ENCODE measurements at places on chromosomes 5 and 9.

- peaks cover 20% of the 10 kb centered on the region for H3K27me3 ChIP-seq
- H3K4me3 ChIP-seq: no peak overlapping the region
Measured at GRCh38 chr5:66720780-66721179, 124.6 kb downstream of the MAST4 start.

DNA sequence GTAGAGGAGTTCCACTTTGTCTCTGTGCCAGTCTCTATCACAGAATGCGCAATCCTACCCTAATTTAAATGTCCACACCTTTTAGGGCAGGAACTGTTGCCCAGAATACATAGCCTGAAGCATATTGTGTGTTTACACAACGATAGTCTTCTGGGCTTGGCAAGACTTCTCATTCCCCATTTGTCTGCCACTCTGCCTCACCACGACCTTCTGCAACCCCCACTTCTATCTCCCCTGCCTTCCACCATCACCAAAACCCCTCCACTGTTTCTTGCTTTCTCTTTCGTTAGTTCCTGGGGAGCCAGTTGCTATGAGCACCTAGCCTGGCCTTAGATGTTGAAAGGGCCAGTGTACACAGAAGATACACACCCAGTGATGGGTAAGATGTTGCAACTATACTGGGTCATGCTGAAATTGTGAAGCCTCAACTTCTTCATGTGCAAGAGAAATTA is 883 bp upstream of the RNF145 start:
- no peaks in the 10 kb centered on the region for H3K27me3 ChIP-seq
- H3K36me3 ChIP-seq: peaks cover 35% of the 10 kb centered on the region
- peak overlapping the region; percentile 99 for H3K4me3 ChIP-seq

- peaks cover 1% of the 10 kb centered on the region for H3K4me1 ChIP-seq
- H3K27ac ChIP-seq: no peak overlapping the region
- H3K4me3 ChIP-seq: no peak overlapping the region
- no peaks in the 10 kb centered on the region for H3K27me3 ChIP-seq
- peaks cover 8% of the 10 kb centered on the region for H3K36me3 ChIP-seq
- no peak for DNase-seq
Measured at GRCh38 chr9:95816716-95817115, 58.8 kb upstream of the ERCC6L2 start.

DNA sequence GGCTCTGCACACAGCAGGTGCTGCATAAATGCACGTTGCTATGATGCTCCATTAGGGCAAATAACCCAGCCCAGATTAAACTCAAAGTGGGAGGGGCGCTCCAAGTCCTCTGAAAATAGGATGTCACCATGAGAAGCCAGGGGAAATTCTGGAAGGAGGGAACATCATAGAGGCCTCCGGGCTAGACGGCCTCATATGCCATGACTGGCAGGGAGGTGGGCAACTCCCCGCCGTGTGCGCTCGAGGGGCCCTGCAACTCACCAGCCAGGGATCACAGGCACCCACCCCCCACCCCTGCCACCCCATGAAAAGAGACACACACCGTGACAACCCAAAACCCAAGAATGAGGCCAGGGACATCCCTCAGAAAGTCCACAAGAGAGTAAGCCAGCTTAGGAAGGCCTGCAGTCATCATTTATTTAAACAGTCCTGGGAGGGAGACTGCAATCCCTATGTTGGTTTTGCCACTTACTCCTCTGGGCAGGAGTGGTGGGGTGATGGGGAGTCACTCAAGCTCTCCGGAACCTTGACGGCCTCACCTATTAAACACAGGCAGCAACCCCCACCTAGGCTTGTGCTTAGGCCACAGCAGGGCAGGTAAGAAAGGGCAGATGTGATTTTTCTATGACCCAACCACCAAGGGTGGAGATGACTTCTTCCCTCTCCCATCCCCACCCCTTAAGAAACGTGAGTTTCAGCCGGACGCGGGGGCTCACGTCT is 4.0 kb downstream of the VAV2 start:
- no peak for DNase-seq
- H3K36me3 ChIP-seq: peaks cover 4% of the 10 kb centered on the region
- no peak overlapping the region for H3K27ac ChIP-seq
- no peaks in the 10 kb centered on the region for H3K4me1 ChIP-seq
- no peak overlapping the region for H3K4me3 ChIP-seq

- no peaks in the 10 kb centered on the region for H3K36me3 ChIP-seq
- DNase-seq: no peak
- no peak overlapping the region for H3K4me3 ChIP-seq
- no peak overlapping the region for H3K27ac ChIP-seq
- H3K27me3 ChIP-seq: peaks cover 60% of the 10 kb centered on the region
Measured at GRCh38 chr9:114093761-114094505, 5.2 kb downstream of the KIF12 start.

DNA sequence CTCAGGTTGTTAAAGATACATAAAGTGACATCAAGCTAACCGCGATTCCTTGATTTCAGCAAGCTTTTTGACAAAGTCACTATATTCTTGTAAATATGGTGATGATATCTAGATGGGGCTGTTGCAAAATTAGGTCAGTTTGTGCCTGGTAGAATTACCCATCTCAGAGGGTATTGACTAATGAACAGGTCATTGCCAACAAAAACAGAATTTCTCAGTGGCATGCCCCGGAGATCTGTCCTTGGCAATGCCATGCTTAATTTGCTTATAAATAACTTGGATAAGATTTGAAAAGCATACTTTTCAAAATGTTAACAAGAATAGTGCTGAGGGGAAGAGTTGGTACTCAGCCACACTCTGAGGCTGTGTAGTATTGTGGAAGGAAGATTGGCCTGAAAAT is 783.3 kb upstream of the SEMA6A start:
- H3K36me3 ChIP-seq: no peaks in the 10 kb centered on the region
- H3K27ac ChIP-seq: no peak overlapping the region
- DNase-seq: no peak
- no peaks in the 10 kb centered on the region for H3K4me1 ChIP-seq

GRCh38 chr9:123373946-123374345 is 17.9 kb downstream of the CRB2 start:
- H3K27me3 ChIP-seq: peaks cover 44% of the 10 kb centered on the region
- H3K4me1 ChIP-seq: peaks cover 3% of the 10 kb centered on the region
- no peak overlapping the region for H3K4me3 ChIP-seq
- no peak for DNase-seq

- no peak for DNase-seq
- no peaks in the 10 kb centered on the region for H3K36me3 ChIP-seq
- H3K27ac ChIP-seq: no peak overlapping the region
- H3K27me3 ChIP-seq: no peaks in the 10 kb centered on the region
- no peak overlapping the region for H3K4me3 ChIP-seq
Measured at GRCh38 chr5:59745415-59745863, 148.1 kb downstream of the PDE4D start.

DNA sequence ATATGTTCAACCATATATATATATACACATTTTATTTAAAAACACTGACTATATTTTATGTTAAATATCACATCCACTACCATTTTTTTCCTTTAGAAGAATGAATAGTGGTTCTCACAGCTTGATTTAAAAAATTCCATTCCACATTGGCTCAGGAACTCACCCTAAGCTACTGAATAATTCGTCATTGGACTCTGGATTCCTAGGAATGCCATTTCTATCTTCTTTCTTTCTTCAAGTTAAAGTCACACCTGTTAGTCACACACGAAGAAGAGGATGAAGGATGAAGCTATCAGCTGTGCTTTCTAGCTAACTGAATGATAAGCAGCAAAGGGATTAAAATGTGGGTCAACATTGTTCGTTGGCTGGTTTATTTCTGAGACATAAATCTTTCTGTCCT is 7.9 kb downstream of the ELOVL7 start:
- no peaks in the 10 kb centered on the region for H3K4me1 ChIP-seq
- no peak overlapping the region for H3K4me3 ChIP-seq
- DNase-seq: no peak
- H3K27ac ChIP-seq: no peak overlapping the region
- H3K27me3 ChIP-seq: no peaks in the 10 kb centered on the region

DNA sequence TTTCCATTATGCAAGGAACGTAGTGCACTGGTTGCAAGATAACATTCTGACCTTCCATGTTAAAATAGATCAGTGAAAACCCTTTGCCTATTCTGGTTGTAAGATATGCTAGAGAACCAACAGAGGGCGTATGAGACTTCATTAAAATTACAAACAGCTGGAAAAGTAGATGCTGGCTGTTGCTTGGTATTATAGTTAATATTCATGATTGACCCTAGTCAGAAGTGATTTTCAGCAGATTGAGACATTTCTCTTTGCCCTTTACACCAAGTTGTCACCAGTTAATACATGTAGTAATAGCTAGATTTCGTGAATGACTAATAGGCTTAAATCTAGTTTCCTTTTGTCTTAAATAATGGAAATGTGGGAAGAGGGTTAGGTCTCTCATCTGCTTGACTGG is 13.8 kb upstream of the FGF18 start:
- no peak overlapping the region for H3K4me3 ChIP-seq
- peak overlapping the region; percentile 35 for H3K27ac ChIP-seq
- DNase-seq: no peak
- H3K27me3 ChIP-seq: no peaks in the 10 kb centered on the region

- H3K4me3 ChIP-seq: no peak overlapping the region
- no peaks in the 10 kb centered on the region for H3K4me1 ChIP-seq
- peaks cover 2% of the 10 kb centered on the region for H3K36me3 ChIP-seq
- DNase-seq: no peak
Measured at GRCh38 chr9:105338308-105338707, 93.9 kb downstream of the SLC44A1 start.

DNA sequence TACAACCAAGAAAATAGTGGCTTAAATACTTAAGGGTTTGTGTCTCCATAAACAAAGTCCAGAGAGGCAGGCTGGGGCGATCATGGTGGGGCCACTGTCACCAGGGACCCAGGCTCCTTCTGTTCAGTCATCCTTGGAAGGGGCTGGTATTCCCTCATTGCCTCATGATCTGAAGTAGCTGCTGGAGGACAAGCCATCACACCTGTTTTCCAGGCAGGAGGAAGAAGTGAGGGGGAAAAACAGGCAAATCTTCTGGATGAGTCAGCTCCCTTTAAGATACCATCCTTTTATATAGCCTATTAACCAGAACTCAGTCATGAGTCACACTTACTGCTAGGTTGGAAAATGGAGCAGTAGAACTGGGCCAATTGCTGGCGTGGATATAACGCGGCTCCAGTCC is 92.3 kb downstream of the DAP start:
- H3K27ac ChIP-seq: no peak overlapping the region
- no peaks in the 10 kb centered on the region for H3K27me3 ChIP-seq
- H3K4me1 ChIP-seq: no peaks in the 10 kb centered on the region

- no peak for DNase-seq
- H3K36me3 ChIP-seq: no peaks in the 10 kb centered on the region
- no peak overlapping the region for H3K27ac ChIP-seq
- no peak overlapping the region for H3K4me3 ChIP-seq
- H3K27me3 ChIP-seq: no peaks in the 10 kb centered on the region
- H3K4me1 ChIP-seq: no peaks in the 10 kb centered on the region
Measured at GRCh38 chr5:16253856-16254255, 74.3 kb upstream of the MARCHF11 start.

DNA sequence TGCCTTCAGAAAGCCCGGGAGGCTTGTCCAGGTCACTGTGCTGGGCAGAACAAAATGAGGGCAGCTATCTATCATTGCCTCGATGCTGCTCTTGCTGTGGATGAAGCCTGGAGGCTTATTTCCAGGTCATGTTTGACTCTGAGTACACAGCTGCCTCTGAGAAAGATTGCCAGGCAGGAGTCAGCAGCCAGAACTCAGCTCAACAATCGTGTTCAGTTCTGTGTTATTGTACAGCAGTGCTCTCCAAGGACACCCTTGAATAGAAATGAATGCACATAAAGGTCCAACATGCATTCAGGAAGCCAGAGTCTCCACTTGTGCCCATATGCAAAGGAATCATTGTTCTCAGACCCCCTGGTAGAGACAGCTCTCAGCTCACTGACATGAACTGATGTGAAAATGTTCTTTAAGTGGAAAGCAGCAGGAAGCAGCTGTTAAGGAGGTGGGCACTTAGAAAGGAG is 61.7 kb upstream of the ZFR start:
- DNase-seq: no peak

Data from effector memory CD8-positive, alpha-beta T cell (primary cell).